ENCODE measurements at places on chromosomes 4 and X.

DNA sequence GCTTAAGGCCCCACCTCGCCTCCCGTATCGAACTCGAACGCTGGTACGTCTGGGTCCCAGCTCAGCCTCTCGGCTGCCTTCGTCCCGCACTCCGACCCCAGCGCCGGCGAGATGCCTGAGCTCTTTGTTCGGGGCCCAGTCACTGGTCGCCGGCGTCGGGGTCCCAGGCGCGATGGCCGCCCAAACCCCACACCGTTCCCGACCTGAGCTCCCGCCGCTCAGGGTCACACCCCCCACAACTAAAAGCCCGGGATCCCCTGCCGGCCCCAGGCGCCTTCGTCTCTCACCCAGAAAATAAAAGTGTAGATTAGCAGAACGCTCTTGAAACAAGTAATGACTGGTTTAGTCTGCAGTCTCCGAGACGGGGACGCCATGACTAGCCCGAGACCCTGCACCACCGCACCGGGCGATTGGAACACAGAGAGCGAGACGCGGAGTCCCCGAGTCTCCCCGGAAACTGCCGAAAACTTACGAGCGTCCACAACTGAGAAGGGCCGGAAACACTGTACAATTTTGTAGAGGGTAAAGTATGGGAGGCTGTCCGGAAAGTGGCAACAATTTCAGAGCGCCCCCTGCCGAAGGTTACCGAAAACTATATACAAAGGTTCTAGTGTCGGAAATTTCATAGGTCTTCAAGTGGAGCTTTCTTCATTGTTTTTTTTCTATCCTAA, at the start of gene TSPAN6:
TSPAN6 (minus strand) TSS at position 486 of the 671 bp plus-strand sequence; CDS start at position 374, 112 bp downstream.
- DNase-seq: peak; percentile 86

DNA sequence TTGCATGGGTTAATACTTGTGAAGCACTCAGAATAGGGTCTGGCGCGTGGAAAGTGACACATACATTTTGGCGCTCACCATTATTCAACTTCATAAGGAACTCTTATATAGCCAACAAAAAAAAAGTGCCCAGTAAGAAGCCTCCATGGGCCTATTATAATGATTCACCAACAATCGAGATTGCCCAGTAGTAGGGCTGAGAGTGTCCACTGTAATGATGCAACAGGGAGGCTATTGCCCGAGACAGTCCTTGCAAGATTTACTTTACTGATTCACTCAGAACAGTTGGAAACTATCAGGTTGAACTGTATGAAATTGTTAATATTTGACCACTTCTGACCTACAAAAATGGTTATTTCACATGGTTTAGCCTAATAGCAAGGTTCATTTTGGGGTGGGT, 86.0 kb downstream of the PJA1 start:
- DNase-seq: no peak

GRCh38 chr4:172485007-172485406, 671.8 kb downstream of the GALNTL6 start:
- DNase-seq: no peak

- peak; percentile 16 for DNase-seq
Observed at GRCh38 chr4:8557151-8558076, 22.8 kb upstream of the GPR78 start.

DNA sequence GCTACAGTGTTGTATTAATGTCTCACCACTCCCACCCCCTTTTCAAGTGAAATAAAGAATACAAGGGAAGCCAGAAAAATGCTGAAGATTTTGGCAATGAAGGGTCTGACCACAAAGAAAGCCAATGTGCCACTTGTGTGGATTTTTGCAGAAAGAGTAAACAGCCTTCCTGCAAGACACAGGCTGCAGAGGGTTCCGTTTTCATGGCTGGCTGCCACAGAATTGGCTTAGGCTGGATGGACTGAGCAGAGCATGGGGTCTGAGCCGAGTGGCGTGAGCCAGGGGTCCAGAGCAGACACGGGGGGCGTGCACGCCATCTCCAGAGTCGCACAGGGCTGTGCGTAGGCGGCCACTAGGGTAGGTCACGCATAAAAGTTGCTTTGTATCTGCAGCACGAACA, 69.2 kb downstream of the MTNR1A start:
- DNase-seq: peak; percentile 48

DNA sequence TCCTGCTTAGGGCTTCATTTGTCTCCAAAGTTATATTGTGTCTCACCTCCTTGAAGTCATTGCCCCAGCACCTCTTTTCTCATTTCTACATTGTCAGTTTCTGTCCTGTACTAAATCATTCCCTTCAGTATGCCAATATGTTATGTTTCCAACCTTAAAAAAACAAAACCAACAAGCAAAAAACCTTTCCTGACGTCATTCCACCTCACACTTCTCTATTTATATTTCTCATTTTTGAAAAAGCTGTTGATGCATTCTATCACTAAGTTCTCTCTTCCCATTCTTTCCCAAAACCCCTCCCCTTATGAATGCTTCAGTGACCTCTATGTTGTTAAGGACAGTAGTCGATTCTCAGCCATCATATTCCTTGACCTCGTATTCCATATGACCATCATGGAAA, 98.7 kb upstream of the ARHGAP24 start:
- no peak for DNase-seq

DNA sequence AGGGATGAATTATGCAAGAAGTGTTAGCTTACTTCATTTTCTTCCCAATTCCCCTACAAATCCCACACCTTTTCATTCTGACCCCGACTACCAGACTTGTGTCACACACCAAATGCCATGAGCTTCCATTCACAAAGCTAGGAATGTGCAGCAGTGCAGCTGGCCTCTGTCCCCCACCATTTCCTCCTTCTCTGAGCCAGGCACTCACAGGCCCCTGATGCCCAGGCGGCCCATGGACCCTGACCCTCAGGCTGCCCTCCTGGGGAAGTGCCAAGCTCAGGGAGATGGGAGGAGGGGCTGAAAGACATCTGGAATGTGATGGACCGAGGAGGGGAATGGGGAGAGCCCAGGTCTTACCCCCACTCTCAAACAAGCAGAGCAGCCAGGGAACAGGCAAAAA, 67.0 kb upstream of the BCOR start:
- DNase-seq: no peak

- DNase-seq: peak; percentile 60
Observed at GRCh38 chr4:185134307-185134869, 8.7 kb upstream of the SLC25A4 start.

Data from EH (cell line).